ENCODE measurements at places on chromosomes 6 and 20.

- DNase-seq, result no peak
These were observed 594.8 kb upstream of the ARID1B start for GRCh38 chr6:156182356-156182755.

GRCh38 chr20:41063442-41063841 is 34.8 kb downstream of the TOP1 start:
- no peak for DNase-seq

DNA sequence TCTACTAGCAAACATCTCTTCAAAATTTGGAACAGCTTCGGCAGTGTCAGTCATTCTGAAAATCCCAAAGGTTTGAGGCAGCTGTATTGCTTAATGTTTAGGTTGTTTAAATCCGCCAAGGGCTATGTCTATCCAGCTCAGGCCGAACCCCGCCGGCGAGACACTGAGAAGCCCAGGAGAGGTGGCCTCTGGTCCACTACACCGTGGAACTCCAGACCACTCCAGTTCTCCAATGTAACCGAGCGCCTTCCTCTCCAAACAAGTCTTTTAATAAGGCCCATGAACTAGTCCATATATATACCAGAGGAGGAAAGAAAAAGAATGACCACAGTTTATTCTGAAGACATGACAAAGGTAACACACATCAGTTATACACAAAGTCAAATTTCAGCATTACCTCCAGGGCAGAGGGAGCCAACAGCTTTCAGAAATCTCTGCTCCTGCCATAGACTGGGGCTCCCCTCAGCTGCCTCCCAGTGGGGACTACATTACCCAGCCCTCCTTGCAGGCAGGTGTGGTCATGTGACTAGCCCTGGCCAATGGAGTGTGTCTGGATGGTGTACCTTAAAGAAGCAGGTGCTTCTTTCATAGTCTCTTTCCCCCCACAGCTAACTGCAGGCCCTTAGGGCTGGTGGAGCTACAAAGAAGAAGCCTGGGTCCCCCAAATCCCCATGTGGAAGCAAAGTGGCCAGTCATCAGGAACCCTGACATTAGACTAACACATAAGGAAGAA is at the start of gene RAMACL:
Gene RAMACL (minus strand): TSS at position 255 of the 733 bp plus-strand sequence. CDS start 201 bp downstream, at position 54.
- DNase-seq, result no peak

- DNase-seq, result no peak
These were observed 256.7 kb downstream of the KIF16B start for GRCh38 chr20:16316513-16316912.

GRCh38 chr6:79605968-79606764 is 25.0 kb upstream of the SH3BGRL2 start:
- DNase-seq, result no peak

Data from caudate nucleus (tissue), 63 donors.